Fibroblast of skin of right biceps (primary cell): ENCODE measurements at places on chromosomes 4 and X.

GRCh38 chr4:157713342-157713741, 459.5 kb downstream of the GASK1B start:
- no peak for DNase-seq

DNA sequence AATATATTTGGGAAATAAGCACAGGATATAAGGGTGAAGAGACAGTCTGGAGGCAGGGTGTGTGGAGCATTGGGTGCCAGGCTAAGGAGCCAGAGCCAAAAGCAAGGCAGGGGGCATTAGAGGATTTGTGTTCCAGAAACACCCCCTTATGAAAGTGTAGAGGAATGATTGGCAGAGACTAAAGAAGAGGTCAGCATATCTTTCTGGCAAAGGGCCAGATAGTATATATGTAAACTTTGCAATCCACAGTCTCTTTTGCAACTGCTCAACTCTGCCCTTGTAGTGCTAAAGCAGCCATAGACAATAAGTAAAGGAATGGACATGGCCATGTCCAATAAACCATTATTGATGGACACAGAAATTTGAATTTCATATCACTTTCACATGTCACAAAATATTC, 3.6 kb upstream of the SLC9A6 start:
- DNase-seq: no peak

DNA sequence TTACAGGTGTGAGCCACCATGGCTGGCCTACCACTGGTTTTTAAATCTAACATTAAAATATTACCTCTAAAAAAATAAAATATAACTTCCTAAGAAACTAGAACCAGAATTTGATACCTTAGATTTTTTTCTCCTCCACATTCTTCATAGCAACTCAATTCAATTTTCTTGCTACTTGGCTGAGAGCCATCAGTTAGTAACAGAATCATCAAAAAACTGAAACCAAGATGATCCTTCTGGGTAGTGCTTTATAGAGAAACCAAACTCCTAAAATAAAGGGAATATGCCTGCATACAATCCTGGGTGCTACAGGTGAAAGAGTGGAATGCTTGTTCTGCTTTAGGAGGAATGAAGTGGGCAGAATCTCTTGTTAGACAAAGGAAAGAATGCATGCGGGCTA, 64.4 kb downstream of the RPS3A start:
- no peak for DNase-seq

- no peak for DNase-seq
Measured at GRCh38 chrX:48559636-48560035, 14.6 kb upstream of the RBM3 start.

DNA sequence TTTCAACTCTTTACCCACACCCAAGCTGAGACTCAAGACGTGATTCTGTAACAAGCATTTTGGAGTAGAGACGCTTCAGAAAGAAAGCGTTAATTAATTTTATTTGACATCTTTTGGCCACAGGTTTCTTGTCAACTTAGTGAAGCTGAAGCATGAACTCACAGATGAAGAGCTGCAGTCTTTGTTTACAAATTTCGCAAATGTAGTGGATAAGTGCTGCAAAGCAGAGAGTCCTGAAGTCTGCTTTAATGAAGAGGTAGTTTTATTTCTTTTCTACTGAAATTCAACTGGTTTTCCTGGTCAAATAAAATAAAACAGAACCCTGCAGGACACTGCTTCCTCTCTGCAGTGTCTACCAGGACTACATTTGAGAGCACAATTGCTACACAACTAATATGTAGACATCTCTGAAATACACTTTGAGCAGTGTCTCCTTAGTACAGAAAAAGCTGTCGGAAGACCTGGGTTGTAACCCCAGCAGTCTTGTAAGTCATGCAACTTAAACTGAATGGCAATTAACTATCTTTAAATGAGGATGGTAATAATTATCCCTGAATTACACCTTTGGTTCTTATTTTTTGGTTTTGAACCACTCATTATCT, 20.2 kb downstream of the AFM start:
- no peak for DNase-seq

GRCh38 chr4:1416051-1416947, 10.1 kb upstream of the NKX1-1 start:
- DNase-seq: no peak

DNA sequence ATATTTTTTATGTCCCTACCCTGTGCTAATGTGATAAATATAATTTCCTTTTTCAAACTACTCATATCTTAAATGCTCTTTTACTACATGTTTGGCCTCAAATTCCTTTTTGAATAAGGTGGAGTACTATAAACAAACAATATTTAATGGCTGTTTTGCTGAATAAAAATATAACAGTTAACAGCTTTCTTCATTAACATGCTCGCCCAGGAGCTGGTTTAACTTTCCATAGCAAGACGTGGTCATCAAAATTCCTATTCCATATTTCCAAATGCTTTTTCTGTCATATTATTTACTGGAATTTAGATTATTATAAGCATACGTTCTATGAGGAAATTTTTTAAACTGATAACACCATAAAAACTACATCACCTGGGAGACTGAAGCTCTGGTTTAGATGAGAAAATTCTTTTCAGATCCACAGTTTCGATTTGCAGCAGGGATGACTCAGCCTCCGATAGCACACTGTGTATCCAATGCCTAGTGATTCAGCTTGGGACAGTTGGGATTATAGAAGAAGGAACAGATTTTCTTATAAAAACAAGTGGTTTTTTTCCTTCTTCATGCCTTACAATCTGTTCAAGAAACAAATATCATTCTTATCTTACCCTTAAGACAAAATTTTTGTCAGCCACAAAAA, 129.1 kb downstream of the FBXO8 start:
- peak; percentile 56 for DNase-seq

GRCh38 chr4:144594471-144594986, 51.4 kb upstream of the HHIP start:
- peak; percentile 41 for DNase-seq

GRCh38 chr4:80419946-80420345, 84.4 kb downstream of the CFAP299 start:
- DNase-seq: no peak

DNA sequence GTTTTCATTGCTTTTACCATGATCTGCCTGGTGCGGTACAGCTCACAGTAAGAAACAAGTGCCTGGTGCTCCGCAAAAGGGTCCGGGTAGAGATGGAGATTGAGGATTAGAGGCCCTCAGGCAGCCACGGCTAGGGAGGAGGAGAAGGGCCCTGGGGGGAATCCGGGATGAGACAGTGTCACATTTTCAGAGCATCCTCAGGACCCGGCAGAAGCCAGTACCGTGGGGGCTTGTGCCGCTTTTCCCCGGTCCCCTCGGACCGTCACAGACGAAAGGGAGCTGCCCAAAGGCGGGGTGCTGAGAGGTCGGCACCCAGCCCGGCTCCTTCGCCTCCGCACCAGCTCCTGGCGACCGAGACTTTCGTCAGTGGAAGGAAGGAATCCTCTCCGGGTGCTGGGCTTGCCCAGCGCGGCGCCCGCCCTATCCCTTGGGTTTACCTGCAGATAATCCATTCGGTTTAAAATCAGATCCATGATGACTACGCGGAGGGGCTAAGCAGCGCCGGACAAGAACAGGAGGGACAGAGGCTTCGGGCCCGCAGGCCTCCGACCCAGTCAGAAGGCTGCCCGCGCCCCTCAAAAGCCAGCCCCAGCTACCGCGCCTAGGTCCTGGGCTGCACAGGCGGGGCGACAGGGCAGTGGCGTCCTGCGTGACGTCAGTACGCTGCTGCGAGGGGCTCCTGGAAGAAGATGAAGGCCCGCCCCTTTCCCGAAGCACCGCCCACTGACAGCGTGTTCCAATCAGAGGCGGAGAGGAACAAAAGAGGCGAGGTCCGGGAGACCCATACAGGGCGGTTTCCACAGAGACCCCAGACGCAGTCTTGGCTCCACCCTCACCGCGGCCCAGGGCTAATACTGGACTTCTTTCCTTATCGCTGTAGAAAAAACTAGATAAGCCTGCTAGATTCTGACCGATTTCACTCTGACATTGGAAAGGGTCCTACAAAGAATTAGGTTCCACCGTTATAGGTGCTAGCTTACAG, at the start of gene BBS7:
TSS of gene BBS7 (minus strand) at position 634 of the 982 bp plus-strand sequence. CDS start at position 473, 161 bp downstream.
- DNase-seq: peak; percentile 97

DNA sequence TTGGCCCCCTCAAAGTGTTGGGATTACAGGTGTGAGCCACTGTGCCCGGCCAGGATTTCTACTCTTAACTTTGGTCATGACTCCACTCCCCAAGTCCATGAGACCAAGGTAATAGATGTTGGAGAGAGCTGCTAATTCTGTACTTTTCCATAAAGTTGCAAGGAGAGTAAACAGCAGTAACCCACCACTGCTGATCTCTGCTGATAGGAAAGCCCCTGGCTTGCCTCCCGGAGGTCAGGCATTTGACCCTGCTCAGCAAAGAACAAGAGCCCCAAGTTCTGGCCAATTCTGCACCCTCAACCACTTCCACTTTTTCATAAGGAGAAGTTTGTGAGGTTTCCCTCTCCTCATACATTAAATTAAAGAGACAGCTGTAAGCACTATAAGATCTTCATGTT, 143.0 kb downstream of the RASL11B start:
- DNase-seq: no peak

GRCh38 chrX:114675365-114675764, 91.5 kb downstream of the HTR2C start:
- DNase-seq: peak; percentile 86

DNA sequence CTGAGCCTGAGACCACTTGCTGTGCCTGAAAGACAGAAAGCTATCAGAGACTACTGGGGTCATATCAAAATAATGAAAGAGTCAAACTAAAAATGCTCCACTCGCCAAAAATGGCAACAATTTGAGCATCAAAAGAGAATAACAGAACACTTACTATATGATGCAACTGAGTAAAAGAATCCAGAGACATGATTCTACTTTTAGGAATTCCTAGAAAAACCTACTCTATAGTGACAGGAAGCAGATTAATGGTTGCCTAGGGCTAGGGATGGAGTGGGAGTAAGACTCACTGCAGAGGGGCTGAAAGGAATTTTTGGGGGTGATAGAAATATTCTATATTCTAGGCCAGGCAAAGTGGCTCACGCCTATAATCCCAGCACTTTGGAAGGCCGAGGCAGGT, 29.4 kb upstream of the SLAIN2 start:
- DNase-seq: peak; percentile 63

GRCh38 chr4:120733054-120733453, 189.5 kb downstream of the PRDM5 start:
- DNase-seq: no peak

DNA sequence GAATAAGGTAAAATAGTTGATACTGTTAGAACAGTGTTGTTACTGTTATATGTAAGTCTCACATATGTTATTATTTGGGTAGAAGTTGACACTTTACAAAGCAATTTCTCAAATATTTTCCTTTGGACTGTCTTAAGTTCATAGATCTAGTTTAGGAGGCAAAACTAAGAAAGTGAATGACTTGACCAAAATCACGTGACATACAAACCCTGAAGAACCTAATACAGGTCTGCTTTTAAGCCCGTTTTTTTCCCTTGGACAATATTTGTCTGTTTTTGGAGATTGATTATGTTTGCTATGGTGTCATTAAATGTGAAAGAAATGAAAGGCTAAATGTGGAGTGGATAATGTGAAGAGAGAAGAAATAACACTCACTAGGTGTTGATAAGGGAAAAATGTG, 644.9 kb upstream of the PITX2 start:
- DNase-seq: no peak

- DNase-seq: peak; percentile 42
Measured at GRCh38 chr4:41363384-41363981, 106.8 kb downstream of the UCHL1 start.

DNA sequence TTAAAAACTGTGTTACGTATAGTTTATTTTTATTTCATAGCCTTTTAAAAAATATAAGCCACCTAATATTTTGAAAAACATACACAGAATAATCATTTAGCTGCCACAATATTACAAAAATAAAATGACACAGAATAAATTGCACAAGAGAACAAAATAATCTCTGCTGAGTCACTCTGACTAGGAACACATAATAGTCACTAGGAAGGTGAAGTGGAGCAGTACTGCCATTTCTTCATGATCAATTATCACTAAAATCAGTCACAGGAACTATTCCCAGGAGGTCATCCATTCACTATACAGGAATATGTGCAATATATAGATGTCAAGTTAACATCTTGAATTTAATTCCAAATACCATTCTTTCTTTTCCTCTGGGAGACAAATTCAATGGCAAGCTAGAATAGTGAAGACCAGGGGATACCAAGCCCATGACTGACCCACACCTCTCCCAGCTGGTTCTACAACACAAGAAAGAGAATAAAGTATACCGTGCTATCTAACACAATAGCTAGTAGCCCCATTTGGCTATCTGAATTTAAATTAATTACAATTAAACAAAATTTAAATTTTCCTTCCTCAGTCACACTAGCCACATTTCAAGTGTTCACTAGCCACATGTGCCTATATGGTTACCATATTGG, 5.9 kb downstream of the SMIM43 start:
- peak; percentile 22 for DNase-seq

GRCh38 chr4:158015241-158015640, 157.6 kb downstream of the GASK1B start:
- DNase-seq: peak; percentile 55

- no peak for DNase-seq
Measured at GRCh38 chr4:163556650-163557391, 62.3 kb downstream of the TMA16 start.

GRCh38 chr4:27066591-27066990, 205.9 kb downstream of the STIM2 start:
- DNase-seq: no peak

DNA sequence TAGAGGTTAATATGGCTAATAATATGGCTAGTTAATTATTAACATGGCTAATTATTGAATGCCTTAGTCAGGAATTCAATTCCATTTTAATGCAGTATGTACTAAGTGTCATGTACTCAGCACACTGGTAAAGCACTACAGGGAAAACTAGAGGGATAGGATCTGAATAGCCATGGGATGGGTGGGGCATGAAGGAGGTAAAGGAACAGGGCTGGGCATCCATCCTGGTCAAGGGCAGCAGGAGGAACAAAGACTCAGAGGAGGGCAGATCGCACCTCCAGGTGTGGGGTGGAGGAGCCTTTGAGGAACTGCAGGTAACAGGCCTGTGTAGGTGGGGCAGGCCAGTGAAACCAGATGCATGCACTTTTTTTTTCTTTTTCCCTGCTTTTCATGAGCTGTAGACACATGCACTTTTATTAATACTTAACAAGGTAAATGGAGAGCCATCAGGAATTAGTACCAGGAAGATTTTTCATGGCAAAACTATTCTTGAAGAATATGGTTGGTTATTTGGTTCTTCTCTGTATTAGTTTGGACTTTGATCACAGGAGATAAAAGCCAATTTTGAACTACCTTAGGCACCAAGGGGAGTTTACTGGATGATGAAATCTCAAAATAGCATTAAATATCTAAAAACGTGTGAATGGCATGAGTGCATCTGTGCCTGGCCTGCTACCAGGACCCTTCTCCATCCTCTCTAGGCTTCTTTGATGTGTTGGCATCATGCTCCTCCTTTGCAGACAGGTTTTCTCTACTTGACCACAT, 88.3 kb downstream of the CC2D2A start:
- no peak for DNase-seq

- peak; percentile 45 for DNase-seq
Measured at GRCh38 chr4:39613093-39613656, 25.5 kb downstream of the SMIM14 start.

- DNase-seq: no peak
Measured at GRCh38 chrX:9628779-9629493, 136.7 kb downstream of the GPR143 start.

- no peak for DNase-seq
Measured at GRCh38 chrX:17805120-17805519, 56.0 kb downstream of the RAI2 start.

- no peak for DNase-seq
Measured at GRCh38 chrX:148020329-148020728, 39.2 kb downstream of the FMR1NB start.
